ENCODE measurements at places on chromosomes 1 and 21. TPM values are rescaled to one million over a fixed set of nuclear protein-coding genes. Genes with fewer than 3 reads are reported as not detected.

Gene ABL2
- total RNA-seq, result 25.6 TPM

Gene LRRC53
- not detected for total RNA-seq

Gene SLC22A15
- total RNA-seq, result 2.3 TPM

Gene SELL
- not detected for total RNA-seq

Gene HSD3B2
- total RNA-seq, result not detected

Gene AMPD2
- 93.1 TPM for total RNA-seq

Gene NES
- 248 TPM for total RNA-seq

Gene UBXN11
- 33.5 TPM for total RNA-seq
